Activated CD4-positive, alpha-beta T cell treated with anti-CD3 and anti-CD28 coated beads for 1 hour (primary cell): ENCODE measurements at places on chromosomes 11 and 22.

DNA sequence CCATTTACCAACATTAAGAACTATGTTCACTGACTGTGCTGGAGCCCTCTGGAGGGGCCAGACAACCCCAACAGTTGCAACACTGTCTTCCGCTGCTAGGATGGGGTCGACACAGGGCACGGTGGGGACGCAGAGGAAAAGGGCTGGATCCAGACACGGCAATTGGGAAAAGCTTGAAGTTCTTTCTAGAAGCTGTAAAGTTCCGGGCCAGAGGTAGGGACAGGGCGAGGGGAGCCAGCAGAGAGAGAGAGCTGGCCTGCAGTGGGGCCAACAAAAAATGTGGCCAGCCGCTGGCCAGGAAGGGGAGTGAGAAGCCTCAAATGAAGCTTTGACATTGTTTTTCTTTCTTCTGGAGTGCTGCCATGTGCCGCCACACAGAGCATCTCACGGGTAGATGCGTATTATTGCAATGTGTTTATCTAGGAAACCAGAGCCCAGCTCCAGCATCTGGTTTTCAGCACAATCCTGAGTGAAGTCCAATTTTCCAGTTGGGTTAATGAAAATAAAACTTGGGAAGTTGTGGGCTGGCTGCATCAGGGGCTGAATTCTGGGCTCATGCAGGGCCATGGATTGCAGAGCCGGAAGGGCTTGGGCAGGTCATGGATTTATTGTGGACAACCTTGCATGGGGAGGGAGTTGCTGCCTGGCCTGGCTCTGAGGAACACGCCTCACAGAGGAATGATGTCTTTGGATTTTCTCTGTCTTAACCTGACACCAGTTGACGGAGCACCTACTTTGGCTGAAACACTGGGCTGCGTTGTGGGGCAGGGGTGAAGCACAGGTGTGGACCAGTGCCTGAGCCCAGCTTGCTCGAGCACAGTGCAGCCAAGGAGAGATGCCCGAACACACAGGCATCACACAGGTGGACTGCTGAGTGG is 67.6 kb upstream of the AMPD3 start:
- DNase-seq: no peak

GRCh38 chr11:74566146-74566960 is 26.0 kb upstream of the POLD3 start:
- no peak for DNase-seq

GRCh38 chr11:95426823-95427462 is 195.9 kb upstream of the SESN3 start:
- DNase-seq: no peak

DNA sequence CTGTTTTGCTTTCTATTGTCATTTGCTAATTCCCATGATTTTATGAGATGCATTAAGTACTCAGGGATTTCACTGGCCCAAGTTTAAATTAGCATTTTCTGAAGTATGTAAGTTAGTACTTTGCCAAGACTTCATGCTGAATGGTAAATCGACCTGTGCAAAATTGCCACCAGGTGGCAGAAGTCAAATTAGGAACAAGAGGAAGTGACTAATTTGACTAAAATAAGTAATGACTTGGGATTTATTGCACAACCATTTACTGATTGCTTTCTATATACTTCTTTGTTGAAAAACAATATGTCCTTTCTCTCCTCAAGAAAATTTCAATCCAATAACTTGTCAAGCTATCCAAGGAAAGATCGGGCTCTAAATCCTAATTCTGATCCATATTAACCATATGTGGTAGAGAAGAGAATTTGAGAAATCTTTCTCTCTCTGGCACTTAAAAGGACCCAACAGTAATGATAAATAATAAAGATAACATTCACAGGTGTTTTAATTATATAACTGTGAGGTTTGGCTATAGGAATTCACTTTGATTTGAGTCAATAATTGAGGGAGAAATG is 253.7 kb upstream of the CHORDC1 start:
- no peak for DNase-seq

GRCh38 chr22:38524429-38524828 is 18.3 kb upstream of the DDX17 start:
- DNase-seq: no peak

DNA sequence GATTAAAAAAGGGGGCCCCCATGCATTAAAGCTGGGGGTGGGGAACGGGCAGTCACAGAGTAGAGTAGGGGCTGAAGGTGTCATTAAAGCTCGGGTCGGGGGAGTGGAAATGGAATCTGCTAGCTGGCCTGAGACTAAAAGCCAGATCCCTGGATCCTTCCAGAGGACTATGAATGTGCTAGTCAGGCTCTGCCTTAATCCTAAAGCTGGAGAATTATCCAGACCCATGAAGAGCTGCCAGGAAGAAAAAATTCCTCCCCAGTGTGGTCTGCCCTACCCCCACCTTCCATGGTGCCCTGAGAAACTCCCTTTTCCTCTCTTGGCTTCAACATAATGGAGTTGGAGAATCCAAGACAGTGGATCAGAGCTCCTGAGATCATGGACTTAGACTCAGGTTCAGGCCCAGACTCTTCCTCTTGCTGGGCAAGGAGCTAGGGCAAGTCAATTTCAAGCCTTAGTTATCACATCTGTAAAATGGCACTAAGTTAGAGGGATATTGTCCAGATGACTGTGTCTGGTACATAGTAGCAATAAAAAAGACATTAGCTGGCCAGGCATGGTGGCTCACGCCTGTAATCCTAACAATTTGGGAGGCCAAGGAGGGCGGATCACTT is 24.0 kb upstream of the SMTN start:
- no peak for DNase-seq

- no peak for DNase-seq
Observed at GRCh38 chr11:27913650-27914049, 194.3 kb downstream of the KIF18A start.

DNA sequence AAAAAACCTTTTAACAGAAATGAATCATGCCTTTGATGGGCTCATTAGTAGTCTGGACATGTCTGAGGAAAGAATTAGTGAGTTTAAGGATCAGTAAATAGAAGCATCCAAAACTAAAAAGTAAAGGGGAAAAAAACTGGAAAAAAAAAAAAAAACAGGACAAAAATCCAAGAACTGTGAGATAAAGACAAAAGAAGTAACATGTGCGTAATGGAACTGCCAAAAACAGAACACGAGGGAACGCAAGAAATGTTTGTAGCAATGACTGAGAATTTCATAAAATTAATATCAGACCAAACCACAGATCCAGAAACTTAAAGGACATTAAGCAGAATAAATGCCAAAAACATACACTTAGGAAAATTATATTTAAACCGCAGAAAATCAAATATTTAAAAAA is 77.4 kb downstream of the MS4A13 start:
- DNase-seq: no peak

GRCh38 chr11:126874276-126874675 is 126.3 kb downstream of the KIRREL3 start:
- no peak for DNase-seq

- DNase-seq: no peak
Observed at GRCh38 chr11:84580428-84580827, 1046.7 kb downstream of the DLG2 start.

GRCh38 chr11:13259374-13259773 is 18.2 kb upstream of the BMAL1 start:
- DNase-seq: no peak

DNA sequence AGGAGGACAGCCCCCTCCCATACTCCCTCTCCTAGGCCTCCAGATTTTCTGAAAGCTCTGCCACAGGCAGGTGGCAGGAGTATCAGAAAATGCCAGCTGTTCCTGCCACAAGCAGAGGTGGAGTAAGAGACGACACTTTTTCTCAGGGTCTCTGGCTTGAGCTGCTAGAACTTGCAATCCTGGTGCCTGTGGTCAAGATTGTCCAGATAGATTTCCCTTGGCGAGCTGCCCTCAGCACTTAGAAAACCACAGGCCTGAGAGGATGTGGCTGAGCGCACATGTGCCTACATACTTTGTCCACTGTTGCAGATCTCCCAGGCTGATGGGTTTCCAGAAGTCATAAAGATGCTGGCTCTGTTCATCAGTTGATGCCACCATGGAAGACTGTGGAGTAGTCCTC is 65.7 kb upstream of the NAV2 start:
- no peak for DNase-seq

DNA sequence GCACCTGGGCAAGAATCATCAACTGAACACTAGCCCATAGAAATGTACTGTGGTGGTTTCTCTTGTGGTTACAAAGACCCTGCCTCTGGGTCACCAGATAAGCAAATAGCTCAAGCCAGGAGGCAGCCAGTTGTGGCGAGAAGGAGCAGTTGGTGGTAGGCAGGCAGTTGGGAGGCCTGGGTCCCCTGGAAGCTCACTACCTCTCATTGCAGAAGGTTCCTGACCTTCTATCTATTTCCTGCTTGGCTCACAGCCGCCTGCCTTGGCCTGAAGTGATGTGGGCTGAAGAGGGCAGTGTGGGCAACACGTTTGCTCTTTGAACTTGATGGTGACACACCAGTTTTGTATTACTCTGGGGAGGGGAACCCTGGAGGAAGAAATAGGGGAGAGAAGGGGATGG is 34.7 kb downstream of the NECTIN1 start:
- no peak for DNase-seq

DNA sequence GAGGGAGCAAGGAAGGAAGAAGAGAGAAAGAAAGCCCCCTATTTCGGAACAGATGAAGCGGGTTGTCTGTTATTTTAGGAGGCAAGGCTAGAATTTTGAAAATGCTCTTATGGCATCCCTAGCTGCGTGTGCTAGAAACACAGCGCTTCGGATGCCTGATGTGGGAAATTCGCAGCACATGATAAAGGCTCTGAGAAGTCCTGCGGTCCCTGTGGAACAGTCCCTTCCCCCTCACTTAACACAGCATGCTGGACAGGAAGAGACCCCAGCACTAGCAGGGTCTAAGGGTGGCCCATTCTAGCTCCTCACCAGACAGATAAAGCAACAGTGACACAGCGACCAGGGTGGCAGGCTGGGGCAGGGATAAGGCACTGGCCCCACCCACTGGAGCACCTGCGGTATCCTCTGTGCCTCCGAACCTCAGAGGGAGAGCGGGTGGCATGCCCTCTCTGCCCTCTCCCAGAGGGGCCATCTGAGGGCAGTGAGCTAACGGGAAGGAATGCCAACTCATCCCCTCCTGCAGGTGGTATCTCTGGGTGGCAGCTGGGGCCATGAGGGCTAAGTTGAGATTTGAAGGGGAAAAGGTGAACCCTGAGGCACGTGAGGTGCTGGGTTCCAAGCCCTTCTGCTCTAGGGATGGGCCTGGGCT is 75.7 kb downstream of the SCUBE1 start:
- no peak for DNase-seq

DNA sequence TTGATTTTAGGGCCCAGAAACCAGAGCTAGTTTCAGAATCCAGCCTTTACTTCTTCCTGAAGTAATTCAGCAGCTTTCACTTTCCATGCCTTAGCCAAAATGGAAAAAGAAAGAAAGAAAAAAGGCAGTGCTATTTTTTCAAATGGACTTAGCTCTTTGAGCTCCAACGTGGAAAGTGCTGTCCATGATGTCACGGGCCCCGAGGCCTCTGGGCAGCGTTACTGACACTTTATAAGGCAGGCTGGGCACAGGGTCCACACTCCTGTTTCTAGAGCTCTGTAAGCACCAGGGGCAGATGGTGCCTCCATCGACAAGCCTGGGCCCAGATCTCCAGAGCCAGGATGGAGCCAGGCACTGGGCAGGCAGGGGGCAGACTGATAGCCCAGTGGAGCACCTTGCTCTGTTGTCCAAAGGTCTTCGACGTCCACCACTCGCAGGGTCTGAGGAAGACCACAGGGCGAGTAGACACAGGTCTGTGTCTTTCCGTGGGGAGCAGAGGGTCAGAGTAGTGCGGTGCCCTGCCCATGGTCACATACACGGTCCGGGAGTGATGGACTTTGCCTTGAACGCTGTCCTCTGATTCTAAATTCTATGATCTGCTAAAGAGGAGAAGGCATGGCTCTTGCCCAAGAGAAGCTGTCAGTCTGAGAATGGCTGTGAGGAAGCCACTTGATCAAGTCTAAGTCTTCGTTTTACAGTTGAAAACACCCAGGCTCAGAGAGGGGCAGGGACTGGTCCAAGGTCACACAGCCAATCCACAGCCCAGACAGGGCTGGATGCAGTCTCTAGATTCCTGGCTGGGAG is 22.0 kb upstream of the WNT11 start:
- DNase-seq: no peak

DNA sequence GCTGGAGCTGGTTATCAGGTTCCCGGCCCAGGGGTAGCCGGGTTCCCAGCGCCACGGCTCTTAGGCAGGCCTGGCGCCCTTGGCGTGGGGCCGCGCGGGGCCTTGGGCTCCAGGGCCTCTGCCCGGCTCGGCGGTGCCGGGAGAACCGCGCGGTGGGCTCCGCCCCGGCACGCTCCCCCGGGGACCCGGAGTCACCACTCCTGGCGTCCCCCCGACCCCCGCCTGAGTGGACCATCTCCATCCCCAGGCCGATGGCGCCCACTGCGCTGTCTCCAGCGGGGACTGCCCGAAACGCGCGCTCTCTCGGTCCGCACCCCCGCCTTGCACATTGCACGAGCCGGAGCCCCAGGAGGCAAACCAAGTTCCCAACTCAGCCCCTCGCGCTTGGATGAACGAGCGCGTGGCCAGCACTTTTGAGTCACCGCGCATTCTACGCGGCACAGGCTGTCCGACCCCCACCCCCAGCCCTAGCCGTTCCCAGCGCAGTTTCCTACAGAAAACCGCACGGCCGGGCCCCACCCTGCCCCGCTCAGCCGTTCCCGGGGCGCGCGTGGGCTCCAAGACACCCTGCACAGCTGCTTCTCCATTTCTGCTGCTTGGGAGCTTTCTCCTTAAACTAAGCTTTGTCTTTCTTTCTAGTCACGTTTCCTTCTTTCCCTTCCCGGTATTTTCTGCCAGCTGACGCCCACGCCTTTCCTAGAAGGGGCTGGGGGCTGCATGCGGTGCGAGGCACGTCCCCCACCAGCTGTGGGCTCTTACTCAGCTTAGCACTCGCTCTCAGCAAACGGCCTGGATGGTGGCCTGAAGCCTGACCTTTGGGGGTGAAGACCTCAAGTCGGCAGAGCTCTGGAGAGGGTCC is 650 bp upstream of the CHID1 start:
- DNase-seq: peak; percentile 20

DNA sequence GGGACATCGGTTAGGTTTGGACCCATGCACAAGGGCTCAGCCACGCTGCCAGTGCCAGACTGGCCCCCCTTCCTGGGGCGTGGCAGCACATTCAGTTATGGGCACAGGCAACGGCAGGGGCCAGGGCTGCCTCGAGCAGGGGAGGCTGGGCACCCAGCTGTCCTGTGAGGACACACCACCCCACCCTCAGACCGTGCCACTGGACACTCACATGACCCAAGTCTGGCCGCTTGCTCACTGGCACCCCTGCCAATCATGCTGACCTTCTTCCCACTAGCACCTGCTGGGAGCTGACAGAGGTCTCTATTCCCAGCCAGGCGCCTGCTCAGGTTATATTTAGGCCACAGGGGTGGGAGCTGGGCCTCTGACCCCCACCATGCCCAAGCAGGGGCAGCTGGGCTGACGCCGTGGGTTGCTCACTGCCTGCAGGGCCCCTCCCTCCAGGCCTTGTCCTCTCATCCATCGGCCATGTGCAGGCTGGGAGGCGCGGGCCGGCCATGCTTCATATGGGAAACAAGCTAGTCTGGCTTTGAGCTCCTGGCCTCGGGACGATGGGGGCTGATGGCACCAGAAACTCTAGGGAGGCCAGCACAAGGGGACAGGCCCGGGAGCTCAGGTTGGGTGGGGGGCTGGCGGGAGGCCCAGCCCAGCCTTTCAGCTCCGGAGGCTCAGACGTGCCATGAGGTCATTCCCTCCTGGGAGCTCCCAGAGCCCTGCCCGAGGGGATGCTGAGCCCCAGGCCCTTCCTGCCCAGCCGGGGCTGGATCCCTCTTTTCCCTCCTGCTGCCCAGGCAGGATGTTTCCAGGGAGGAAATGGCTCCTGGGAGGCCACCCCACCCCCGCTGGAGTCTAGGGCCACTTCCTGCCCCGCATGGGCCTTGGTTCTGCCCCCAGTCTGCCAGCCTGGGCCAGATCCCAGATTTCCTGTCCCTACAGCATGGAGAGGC is 15.2 kb upstream of the TBX1 start:
- no peak for DNase-seq

- no peak for DNase-seq
Observed at GRCh38 chr11:95335989-95336388, 105.0 kb upstream of the SESN3 start.
